Effector CD4-positive, alpha-beta T cell (primary cell): ENCODE measurements at places on chromosomes 1 and 21.
A peak's percentile ranks its signal among the peaks of the same experiment; 100 is the strongest.

GRCh38 chr1:41447995-41448770 is 36.3 kb downstream of the EDN2 start:
- no peak for DNase-seq

GRCh38 chr21:35268817-35269216 is 219.7 kb upstream of the RUNX1 start:
- no peak for DNase-seq

DNA sequence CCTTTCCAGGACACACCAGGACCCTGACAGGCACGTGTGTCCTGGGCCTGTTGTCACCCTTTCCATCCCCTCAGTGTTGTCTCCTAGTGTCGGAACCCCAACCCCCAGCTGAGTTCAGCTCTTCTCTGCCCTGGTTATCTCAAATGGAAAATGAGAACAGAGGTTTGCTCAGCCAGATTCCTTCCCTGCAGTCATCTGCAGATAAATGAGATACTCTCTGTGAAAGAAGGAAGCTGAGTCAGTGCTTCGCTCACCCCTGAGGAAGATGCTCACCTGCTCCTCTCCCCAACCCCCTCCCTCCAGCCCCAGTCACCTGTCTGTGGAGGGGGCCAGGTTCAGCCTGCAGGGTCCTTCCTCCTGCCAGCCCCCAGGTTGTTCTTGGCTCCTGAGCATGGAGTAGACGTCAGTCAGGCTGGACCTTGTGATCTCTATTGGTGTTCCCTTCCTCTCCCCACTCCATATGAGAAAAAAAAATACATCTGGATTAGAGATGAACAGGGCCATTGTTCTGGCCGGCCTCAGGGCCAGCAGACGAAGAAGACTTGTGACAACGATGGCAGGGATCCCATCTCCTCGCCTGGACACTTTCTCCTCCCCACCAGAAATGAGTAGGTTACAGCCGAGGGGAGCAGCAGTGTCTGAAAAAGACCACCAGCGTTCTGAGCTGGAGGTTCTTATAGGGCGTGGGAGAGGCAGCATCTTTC is 20.9 kb downstream of the PHGDH start:
- no peak for DNase-seq

DNA sequence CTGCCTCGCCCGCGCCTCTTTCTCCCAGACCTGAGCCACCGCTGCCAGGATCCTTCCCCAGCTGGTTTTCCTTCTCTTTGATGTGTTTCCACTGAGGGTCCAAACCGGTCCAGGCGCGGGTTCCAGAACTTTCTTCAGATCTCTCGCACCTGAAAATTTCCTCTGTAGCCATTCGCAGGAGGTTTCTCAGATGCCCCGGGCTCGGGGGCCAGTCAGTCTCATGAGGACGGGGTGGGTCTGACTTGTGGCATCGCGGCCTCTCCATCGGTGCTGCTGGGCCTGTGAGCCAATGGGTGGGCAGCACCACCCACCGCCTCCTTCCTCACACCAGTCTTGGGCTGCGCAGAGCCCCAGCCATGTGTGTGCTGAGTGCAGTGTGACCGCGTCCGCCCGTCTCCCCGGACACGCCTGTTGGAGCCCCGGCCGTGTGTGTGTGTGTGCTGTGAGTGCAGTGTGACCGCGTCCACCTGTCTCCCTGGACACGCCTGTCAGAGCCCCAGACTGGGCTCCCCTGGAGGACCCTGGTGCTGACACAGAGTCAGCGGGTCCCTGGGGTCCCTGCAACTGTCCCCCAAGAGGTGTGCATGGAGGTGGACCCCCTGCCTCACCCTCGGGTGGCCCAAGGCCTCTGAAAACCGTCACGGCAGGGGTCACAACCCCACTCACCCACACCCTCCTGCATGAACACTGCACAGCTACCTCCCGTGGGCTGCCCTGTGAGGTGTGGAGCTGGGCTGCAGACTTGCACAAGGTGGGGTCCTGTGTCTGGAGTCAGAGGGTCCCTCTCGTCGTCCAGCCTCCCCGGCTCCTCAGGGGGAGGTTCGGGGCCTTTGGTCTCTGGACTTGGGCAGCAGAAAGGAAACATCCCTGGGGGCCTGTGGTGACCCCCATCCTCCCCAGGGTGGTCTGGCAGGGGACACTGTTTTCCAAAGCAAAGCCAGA is 20.2 kb downstream of the COL18A1 start:
- no peak for DNase-seq

DNA sequence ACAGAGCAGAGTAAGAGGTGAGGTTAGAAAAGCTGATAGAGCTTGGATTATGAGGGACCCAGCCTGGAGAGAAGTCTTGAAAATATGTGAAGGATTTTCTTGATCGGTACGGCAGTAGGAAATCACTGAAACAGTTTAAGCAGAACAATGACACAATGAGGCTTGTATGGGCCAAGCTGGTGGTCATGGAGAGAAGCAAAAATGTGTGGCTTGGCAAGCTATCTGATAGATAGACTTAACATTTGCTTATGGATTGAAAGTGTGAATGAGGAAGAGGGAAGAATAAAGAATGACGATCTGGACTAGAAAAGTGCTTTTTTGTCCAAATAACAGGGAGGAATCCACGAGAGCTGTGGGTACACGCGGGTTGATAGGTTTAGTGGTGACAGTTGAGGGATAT is 15.4 kb upstream of the XPR1 start:
- no peak for DNase-seq

DNA sequence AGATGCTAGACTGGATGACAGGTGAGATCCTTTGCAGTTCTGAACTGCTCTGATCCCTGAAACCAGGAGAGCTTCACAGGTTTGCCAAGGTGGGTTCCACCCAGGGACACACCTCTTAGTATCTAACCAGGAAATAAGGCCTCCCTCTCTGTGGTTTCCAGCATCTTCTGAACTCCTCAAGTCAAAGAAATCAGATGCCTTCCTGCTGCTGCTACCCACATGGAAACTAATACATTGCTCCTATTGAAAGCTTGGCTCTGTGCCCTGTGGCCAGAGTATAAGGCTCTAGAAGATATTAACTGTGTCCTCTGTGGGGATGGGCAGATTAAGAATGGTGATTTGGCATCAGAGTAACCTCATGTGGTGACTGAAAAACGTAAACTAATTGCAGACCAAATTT is 75.0 kb upstream of the MRPS6 start:
- no peak for DNase-seq

GRCh38 chr1:5312293-5312674 is 657.9 kb downstream of the AJAP1 start:
- DNase-seq = no peak

DNA sequence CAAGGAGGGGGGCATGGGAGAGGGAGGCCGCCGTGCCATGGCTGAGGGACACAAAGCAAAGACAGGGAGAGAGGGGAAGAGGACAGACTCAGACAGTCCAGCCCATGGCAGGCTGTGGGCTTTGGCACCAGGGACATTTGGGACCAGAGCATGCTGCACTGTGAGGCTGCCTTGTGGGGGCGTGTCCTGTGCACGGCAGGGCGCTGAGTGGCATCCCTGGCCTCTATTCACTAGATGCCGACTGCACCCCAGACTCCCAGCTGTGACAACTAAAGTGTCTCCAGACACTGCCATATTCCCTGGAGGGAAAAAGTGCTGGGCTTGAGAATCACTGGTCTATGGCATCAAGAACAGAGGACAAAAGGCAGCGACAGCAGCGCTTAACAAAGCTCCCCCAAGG is 18.6 kb upstream of the PRDM15 start:
- DNase-seq = no peak

DNA sequence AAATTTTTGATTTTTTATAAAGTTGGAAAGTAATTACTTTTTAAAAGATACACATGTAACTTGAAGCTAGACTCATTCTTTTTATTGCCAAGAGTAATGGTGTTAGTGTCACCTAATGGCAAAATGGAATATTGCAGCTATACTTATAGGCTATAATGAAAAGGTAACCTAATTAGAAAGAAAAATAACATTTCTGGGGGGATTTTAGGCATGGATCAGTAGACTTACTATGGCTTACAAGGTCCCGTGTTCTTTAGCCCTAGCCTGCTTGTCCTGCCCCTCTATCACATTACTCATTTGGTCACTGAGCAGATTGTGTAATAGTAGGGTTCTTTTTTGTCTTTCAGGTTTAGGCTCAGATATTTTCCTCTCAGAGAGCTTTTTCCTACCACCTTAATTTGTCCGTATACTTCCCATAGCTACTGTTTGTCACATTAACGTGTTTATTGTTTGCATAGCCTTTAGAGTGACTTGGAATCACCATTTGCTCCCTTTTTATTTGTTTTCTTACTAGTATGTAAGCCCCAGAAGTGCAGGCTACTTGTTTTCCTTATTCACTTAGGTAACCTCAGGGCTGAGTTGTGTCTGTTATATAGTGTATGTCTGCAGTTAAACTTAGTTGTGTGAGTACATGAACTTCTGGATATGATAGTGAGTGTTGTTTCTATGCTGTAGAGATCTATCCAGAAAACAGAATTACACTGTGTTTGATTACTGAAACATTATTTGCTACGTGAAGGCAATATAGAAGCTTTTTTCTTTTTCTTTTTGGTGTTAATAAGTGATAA is 58.7 kb downstream of the RABGAP1L start:
- no peak for DNase-seq

DNA sequence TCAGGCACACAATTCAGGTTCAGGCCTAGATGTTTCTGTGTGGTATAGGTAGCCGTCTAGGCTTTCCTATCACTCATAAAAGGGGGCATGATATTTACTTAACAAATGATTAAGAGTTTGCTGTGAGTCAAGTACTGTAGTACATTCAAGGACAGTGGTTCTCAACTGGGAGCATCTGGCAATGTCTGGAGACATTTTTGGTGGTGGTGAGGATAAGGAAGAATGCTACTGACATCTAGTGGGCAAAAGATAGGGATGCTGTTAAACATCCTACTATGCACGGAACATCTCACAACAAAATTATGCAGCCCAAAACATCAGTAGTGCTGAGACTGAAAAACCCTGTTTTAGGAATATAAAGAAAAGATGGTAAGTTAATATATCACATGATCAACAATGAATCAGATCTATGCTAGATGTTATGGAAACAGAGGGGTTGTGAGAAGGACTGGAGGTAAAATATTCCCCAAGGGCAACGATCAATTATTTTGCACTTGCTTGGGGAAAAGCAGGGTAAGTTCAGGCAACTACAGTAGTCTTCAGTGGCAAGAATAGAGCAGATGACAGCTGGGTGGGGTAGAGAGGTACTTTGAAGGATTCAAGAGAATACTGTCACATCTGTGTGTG is 4.9 kb downstream of the DNTTIP2 start:
- no peak for DNase-seq

DNA sequence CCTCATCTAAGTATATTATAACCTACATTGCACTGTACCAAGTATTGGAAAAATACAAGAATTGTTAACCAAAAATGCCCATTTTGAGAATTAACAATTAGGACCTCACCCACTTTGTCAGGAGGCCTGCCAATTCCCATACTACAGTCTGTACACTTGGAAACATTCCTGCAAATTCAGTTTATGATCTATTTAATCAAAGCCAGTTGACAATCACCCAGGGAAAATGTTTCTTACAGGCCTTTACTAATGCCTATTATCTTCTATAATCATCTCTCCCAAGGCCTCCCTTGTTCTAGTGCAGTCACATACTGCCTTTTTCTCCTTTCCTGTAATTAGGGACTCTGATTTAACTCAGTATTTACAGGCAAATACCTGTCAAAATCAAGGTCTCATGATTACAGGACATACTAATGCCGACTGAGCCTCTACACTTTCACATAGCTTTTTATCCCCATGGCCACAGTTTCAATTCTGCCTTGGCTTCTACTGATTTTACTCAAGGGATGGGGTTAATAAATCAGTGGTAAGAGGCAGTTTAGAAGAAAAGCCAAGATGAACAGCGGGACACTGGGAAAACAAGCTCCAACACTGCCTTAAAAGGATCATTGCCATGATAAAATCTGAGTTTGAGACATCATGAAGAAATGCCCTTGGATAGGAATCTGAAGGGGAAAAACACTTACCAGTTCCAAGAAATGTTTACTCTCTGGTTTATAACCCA is 338.7 kb downstream of the VAV3 start:
- DNase-seq = no peak

GRCh38 chr1:86489242-86489878 is 20.6 kb downstream of the CLCA1 start:
- DNase-seq = no peak

GRCh38 chr1:12172042-12172851 is 5.5 kb downstream of the TNFRSF1B start:
- peak; percentile 59 for DNase-seq

DNA sequence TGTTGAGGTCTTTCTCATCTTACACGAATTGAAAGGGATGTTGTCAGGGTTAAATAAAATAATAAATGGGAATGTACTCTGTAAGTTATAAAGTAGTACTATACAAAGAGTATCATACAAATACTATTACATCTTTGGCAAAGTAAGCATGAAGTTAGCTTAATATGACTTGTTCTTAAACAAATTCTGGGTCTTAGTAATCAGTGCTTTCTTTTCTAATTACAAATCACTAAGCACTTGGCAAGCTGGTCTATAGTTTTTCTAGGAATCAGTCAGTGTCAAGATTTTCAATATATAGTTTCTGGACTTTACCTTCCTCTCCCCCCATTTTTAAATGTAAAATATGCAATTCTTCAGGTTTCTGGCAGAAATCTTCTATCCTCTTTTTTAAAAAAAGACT is 6.9 kb downstream of the LYST start:
- no peak for DNase-seq

DNA sequence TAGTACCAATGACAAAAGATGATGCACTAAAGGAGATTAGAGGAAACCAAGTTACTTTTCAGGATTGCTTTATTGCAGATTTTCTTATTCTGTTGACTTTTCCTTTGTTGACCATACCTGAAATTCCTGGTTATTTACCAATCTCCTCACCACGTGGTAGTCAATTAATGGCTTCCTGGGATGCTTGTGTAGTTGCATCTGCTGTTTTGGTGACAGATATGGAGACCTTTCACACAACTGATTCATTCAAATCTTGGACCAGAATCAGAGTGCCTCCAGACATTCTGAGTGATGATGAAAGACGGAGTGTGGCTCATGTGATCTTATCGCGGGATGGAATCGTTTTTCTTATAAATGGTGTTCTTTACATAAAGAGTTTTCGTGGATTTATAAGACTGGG is 91.3 kb downstream of the CATSPERE start:
- DNase-seq = no peak

DNA sequence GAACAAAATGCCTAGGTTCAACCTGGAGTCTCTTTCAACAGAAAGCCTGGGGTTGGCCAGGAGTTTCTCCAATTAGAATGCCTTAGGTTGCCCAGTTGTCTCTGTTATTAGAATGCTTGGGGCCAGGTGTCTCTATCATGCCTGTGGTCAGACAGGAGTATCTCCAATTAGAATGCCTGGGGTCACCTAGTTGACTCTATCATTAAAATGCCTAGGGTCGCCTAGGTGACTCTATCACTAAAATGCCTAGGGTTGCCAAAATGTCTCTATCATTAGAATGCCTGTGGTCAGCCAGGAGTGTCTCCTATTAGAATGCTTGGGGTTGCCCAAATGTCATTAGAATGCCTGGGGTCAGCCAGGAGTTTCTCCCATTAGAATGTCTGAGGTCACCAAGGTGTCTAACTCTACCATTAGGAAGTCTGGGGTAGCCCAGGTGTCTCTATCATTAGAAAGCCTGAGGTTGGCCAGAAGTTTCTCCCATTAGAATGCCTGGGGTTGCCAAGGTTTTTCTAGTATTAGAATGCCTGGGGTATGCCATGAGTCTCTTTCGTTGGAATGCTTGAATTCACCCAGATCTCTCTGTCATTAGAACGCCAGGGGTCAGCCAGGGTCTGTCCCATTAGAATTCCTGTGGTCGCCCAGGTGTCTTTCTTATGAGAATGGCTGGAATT is 57.9 kb downstream of the RNF187 start:
- no peak for DNase-seq

GRCh38 chr1:73026114-73026513 is 743.8 kb upstream of the NEGR1 start:
- DNase-seq = no peak

- DNase-seq = no peak
These were observed 459.6 kb downstream of the PTPRC start for GRCh38 chr1:199098468-199098867.

GRCh38 chr21:30443226-30443625 is 3.2 kb downstream of the KRTAP15-1 start:
- DNase-seq = no peak
